Esophagus muscularis mucosa (tissue), 4 donors: ENCODE measurements at places on chromosomes 13 and 19.
A peak's percentile ranks its signal among the peaks of the same experiment; 100 is the strongest.

GRCh38 chr13:113049521-113049941, 56.1 kb upstream of the F7 start:
- peaks cover 22% of the 10 kb centered on the region for H3K4me1 ChIP-seq
- no peaks in the 10 kb centered on the region for H3K27me3 ChIP-seq
- H3K36me3 ChIP-seq, result no peaks in the 10 kb centered on the region
- H3K27ac ChIP-seq, result peak overlapping the region; percentile 32
- DNase-seq, result no peak

- peak overlapping the region; percentile 99 for H3K27ac ChIP-seq
- peak overlapping the region; percentile 55 for H3K4me3 ChIP-seq
- peaks cover 21% of the 10 kb centered on the region for H3K36me3 ChIP-seq
- DNase-seq, result no peak
- H3K4me1 ChIP-seq, result peaks cover 73% of the 10 kb centered on the region
Measured at GRCh38 chr19:1267477-1268225, 1.5 kb upstream of the CIRBP start.

GRCh38 chr13:46176756-46177155, 5.2 kb downstream of the LCP1 start:
- no peaks in the 10 kb centered on the region for H3K36me3 ChIP-seq
- no peaks in the 10 kb centered on the region for H3K4me1 ChIP-seq
- no peaks in the 10 kb centered on the region for H3K27me3 ChIP-seq
- H3K4me3 ChIP-seq, result no peak overlapping the region
- H3K27ac ChIP-seq, result no peak overlapping the region
- DNase-seq, result no peak

GRCh38 chr19:45526143-45526542, 18.9 kb downstream of the VASP start:
- no peak for DNase-seq
- no peaks in the 10 kb centered on the region for H3K27me3 ChIP-seq
- H3K4me1 ChIP-seq, result peaks cover 55% of the 10 kb centered on the region
- no peak overlapping the region for H3K4me3 ChIP-seq
- H3K27ac ChIP-seq, result peak overlapping the region; percentile 76

DNA sequence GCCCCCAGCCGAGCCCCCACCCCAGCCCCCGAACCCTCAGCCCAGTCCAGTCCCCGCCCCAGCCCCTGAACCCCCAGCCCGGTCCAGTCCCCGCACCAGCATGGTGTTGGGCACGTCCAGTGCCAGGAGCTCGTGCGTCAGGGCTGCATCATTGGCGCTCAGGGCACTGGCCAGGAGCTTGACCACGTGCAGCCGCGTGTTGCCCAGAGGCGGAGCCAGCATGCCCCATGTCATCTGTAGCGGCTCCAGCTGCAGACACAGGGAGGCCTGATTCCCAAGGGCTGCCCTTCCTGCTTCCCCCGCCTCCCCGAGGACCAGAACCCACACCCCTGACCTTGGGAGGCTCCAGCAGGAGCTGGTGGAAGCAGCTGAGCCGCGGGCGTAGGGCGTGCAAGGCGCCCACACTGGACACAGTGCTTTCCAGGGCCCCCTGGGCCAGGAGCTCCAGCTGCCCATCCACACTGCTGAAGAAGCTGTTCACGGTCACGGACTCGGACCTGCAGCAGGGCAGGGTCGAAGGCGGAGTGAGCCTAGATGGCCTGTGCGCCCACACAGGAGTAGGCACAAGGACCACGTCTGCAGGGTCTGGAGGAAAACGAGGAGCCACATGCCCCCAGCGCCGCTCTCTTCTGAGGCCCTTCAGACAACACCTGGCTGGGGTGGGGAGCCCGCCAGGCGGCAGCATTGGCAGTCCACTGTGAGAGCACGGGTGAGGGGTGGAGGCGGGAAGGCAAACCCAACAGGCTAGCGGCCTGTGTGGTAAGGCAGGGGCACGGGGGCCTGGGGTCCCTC, 12.8 kb upstream of the TMEM86B start:
- no peaks in the 10 kb centered on the region for H3K27me3 ChIP-seq
- DNase-seq, result no peak
- peaks cover 100% of the 10 kb centered on the region for H3K36me3 ChIP-seq
- H3K4me3 ChIP-seq, result no peak overlapping the region

GRCh38 chr13:50319635-50320255, 304.5 kb downstream of the KCNRG start:
- H3K27me3 ChIP-seq, result no peaks in the 10 kb centered on the region
- no peak for DNase-seq
- no peaks in the 10 kb centered on the region for H3K4me1 ChIP-seq
- no peak overlapping the region for H3K27ac ChIP-seq
- no peak overlapping the region for H3K4me3 ChIP-seq

GRCh38 chr19:7681340-7682174, 924 bp downstream of the TRAPPC5 start:
- DNase-seq, result peak; percentile 95
- H3K36me3 ChIP-seq, result peaks cover 32% of the 10 kb centered on the region
- H3K27ac ChIP-seq, result peak overlapping the region; percentile 78
- H3K4me1 ChIP-seq, result peaks cover 10% of the 10 kb centered on the region
- H3K4me3 ChIP-seq, result peak overlapping the region; percentile 77

DNA sequence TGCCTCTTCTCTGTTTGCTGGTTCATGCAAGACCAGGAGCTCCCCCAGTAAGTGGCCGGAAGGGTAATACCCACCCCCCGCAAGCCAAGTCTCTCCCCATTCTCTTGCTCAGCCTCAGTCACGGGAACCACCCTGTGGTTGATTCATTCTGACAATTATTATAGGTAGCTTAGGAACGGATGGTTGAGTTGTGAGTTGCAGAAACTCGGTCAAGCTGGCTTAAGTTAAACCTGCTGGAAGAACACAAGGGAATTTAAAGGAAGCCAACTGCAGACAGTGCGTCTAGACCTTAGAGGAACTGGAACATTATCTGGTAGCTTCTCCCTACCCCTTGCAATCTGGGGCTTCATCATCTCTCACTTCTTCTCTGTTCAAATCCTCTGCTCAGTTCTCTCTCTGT, 8.9 kb downstream of the FPR1 start:
- no peaks in the 10 kb centered on the region for H3K36me3 ChIP-seq
- H3K4me3 ChIP-seq, result no peak overlapping the region
- no peak for DNase-seq
- H3K27ac ChIP-seq, result no peak overlapping the region

- no peak overlapping the region for H3K27ac ChIP-seq
- no peak for DNase-seq
- no peaks in the 10 kb centered on the region for H3K4me1 ChIP-seq
- H3K4me3 ChIP-seq, result no peak overlapping the region
- H3K27me3 ChIP-seq, result no peaks in the 10 kb centered on the region
- no peaks in the 10 kb centered on the region for H3K36me3 ChIP-seq
Measured at GRCh38 chr13:80527400-80527799, 186.5 kb upstream of the SPRY2 start.
